ENCODE measurements at places on chromosomes 16 and 17.

- DNase-seq: no peak
These were observed 154.4 kb upstream of the PIRT start for GRCh38 chr17:10992106-10992880.

GRCh38 chr16:88839745-88840599 lies 16.8 kb downstream of the GALNS start:
- no peak for DNase-seq

DNA sequence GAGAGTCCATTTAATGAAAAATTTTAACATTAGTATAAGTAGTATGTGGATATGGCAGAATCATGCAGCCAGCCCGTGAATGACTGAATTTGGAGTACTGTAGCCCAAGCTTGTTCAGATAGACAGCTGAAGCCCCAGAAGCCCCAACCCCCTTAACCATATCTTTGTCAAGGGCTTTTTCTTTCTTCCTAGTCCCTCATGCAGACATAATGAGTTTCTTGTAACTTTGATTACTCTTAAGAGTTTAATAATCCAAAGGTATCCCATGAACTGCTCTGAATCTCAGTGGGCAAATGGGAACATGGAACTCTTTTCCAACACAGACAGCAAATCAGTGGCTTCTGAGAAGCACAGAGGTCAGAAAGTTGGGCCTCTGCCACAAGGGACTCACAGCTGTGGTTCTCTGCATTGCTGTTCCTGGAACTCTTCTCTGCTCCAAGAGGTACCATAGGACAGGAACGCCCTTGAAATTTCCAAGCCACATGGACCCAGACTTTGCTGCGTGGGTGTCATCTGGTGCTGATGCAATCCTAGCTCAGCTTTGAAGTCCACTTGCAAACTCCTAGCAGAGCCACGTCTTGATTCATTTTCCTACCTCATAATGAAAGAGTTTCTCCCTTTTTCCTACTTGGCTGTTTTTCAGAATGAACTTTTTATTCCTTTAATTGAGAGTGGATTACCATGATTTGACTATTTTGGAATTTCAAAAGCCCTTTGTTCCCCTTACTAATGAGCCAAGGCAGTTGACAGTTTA lies 18.1 kb downstream of the LYRM1 start:
- no peak for DNase-seq

DNA sequence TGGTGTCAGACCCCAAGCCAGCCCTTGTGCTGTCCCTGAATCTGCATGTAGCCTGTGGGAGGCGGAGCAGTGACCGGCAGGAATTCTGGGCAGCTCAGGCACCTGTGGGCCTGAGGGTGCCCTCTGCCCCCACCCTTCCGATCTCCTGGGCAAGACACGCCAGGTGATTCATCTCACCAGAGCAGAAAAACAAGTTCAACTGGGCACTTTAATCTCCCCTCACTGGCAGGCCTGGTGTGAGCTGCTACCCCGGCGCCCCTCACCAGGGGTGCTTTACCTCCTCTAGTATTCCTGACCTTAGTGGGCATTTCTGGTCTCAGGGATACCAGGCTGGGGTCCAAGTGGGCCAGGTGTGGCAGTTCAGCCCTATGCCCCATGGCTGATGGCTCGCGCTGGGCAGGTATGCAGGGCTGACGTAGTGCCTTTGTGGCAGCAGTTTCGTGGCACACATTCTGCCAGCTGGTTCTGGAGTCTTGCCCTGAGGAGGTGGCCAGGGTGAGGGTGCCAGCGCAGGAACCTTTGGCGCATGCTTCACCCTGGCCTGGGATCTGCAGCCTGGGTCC lies 6.0 kb downstream of the ERBB2 start:
- DNase-seq: no peak

GRCh38 chr16:20415541-20415940 lies 6.2 kb downstream of the ACSM5 start:
- no peak for DNase-seq

DNA sequence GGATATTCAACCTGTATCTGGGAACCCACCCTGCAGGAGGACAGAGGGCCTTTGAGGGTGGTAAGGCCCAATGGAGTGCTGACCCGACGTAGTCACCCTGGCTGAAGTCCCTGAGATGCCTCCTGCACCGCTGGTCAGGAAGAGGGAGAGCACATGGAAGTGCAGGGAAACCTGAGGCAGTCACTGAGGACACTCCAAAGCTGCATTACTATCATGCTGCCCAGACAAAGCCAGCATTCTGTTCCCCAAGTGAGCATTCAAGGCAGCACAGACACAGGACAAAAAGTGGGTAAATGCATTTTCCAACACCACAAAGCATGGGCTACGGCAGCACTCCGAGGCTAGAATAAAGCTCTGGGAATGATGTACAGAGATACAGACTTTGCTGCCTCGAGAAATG lies 46.8 kb upstream of the BCAR1 start:
- no peak for DNase-seq

- peak; percentile 82 for DNase-seq
These were observed at the start of gene CSNK1D for GRCh38 chr17:82273327-82274133. Gene CSNK1D, minus strand, starts transcription at chr17:82273700. Its CDS starts 319 bp downstream, at chr17:82273381.

DNA sequence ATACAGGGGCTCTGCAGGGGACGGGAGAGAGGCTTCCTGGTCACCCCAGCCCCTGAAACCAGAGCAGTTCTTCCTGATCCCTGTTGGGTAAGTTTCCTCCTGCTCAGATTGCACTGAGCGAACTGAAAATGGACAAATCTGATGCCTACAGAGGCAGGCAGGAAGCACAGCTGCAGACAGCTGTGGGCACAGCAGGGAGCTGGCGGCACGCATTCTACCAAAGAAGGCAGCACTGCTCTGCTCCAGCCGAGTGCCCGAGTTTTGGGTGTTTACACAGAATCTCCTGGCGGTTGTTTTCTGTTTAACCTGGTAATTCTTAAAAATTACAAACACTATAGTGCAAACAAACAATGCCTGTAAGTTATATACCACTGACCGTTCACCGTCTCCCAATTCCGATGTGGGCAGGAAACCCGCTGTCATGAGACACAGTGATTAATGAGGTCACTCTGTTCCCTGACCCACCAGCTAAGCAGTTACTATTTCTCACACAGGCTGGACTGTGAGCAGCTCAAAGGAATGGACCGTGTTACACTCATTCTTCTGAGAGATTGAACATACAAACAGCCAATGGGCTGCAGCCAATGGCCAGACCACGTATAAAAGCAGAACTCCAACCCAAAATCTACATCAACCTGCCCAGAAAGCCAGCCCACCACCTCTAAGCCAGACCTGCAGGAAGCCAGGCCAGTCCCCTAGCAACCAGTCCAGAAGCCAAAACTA lies 25.5 kb downstream of the NSMCE1 start:
- DNase-seq: no peak

DNA sequence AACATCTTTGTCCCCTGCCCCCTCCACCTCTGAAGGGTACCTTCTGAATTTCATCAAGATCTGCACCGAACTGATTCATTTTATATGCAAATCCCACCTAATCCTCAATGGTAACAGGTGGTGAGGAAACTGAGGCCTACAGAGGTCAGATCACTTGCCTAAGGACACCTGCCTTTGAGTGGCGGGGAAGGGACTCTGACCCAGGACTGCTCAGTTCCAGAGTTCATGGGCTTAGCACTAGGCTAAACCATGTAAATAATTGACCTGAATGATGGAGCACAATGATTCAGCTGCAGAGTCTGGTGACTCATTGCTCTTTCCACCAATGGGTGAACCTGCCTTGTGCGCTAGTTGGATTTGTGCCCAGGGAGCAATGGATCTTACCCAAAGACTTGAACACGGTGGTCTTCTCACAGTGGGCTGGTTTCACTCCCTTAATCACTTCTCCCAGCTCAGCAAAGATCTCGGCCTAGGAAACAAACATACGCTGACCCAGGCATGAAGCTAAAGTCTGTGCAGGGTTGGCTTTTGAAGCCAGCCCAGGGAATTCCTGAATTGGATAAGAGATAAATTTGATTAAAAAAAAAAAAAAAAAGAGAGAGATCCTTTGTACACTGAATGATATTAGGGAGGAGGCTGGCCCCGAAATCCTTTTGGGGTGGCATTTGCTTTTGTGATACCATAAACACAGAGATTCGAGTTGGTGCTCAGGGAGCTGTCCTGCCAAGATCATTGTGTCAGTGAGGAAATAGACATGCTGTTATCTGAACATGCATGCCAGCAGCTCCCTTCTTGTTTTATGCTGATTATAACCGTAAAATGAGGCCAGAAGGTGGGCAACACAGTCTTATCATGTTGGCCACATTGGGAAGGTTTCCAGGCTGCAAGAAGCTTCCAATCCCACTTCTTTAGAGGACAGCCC lies 17.0 kb downstream of the CRYM start:
- DNase-seq: no peak

DNA sequence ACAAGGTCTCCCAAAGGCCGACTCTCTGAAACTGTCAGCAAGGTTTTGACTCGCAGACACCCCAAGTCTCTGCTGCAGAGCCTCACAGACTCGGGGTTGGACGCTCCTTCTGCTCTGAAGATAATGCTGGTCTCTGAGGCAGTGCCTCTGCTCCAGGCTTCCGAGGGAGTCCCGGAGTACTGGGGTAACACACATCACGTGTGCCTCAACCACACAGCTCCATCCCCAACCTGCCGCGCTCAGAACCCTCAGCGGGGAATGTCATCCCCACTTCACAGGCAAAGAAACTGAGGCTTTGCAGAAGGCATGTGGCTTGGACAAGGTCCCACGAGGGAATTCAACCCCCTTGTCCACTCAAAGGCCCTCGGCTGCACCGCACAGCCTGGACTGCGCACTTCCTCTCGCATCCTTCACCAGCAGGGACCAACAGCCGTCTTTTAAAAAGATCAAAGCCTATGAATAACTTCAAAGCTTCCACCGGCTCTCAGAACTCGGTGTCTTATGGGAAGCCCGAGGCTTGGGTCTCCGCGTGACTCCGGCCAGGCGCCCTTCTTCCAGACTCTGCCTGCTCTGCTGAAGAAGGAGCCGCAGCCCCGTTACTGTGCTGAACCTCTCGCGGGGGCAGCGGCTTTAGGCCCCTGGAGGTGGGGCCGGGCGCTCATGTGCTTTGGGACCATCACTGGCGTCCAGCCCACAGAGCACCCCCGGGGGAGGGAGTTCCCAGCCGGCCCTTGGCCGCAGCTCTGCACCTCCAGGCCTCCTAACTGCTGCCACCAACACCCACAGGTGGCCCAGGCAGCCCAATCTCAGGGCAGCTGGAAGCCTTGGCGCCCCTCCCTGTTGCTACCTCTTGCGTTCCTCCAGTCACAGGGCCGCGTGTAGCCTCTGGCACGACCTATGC lies 2.2 kb downstream of the TMEM204 start:
- no peak for DNase-seq

DNA sequence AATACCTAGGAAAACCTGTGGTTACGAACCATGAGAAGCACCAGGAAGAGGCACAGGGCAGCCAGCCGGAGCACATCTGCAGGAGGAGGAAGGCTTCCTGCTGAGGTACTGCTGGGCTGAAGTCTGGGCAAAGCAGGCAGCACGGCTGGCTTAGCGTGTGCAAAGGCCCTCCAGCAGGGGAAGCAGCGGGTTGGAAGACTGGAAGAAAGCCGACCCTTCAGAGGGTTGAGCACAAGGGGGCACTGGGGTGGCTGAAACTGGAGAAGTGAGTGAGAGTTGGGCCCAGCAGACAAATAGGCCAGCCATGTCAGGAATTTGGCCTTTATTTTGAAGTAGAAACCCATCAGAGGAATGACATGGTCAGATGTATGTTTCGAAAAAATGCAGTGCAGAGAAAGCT lies 12.1 kb upstream of the HSD3B7 start:
- DNase-seq: no peak

DNA sequence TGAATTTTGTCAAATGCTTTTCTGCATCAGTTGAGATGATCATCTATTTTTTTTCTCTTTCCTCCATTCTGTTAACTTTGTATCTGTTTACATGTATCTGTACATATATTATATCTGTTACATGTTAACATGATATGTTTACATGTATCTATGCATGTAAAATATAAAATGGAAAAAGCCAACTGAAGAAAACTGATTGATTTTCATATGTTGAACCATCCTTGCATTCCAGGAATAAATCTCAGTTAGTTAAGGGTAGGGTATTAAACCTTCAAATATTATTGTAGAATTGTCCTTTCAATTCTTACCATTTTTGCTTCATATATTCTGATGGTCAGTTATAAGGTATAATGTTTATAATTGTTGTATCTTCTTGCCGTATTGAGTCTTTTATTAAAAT lies 336.1 kb downstream of the ZFHX3 start:
- no peak for DNase-seq

- no peak for DNase-seq
These were observed 464.1 kb upstream of the SALL1 start for GRCh38 chr16:51615141-51615540.

GRCh38 chr16:17532338-17532995 lies 61.7 kb upstream of the XYLT1 start:
- no peak for DNase-seq

DNA sequence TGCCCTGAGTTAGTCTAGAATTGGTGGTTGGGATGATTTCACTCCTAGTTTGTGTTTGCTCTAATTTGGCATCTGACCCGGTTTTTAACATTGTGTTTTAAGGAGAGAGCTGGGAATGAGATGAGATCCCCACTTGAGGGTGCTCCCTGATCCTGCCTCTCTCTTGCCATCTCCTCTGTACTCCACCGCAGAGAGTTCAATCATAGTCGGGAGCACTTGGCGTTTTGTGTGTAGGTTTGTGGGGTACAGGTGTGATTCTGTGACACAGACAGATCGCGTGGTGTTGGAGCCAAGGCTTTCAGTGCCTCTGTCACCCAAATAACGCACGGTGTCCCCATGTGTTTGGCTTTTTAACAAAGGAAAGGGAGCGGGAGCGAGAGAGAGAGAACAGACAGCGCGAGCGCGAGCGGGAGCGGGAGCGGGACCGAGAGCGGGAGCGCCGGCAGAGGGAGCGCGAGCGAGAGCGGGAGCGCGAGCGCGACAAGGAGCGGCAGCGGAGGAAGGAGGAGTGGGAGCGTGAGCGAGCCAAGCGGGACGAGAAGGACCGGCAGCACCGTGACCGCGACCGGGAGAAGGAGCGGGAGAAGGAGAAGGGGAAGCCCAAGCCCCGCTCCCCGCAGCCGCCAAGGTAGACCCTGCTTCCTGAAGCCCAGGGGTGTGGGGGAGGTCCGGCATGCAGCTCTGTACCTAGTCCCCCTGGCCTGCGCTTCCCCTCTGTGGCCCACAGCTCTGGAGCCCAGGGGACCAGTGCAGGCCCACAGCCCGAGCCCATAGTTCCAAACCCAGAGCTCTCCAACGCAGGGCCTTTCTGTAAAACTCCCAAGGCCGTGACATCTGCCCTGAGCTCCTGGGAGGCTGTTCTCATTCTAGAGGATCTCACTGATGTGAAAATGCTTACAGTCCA lies 27.2 kb upstream of the IL17C start:
- no peak for DNase-seq

DNA sequence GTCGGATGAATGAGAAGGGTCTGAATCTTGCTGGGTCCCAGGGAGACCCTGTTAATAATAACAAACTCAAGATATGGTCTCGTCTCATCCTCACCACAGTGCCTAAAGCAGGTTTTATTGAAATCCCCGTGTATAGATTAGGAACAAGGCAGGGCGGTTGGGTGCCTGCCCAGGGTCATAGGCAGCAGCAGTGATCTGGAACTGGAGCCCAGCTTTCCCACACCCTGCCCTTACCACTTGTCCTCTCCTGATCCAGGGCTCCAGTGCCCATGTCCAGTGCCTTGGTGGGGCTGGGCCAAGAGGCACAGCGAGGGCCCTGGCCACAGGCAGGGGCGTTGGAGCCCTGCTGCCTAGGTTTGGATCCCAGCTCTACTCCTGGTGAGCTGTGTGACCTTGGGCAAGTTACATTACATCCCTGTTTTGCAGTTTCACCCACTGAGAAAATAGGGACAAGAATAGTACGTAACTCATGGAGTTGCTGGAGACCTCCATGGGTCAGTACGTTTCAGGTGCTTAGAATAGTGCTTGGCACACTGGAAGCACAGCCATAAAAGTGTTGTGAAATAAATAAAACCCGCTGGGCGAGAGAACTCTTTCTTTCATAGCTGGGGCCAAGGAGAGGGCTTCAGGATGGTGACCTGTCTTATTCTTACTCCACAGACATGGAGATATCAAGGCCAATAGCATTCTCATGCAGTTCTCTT lies 13.9 kb downstream of the SOCS3 start:
- no peak for DNase-seq
